Neural progenitor cell (in vitro differentiated cells): ENCODE measurements at places on chromosomes 5 and 9.

- peak; percentile 72 for DNase-seq
- peaks cover 6% of the 10 kb centered on the region for H3K4me1 ChIP-seq
- no peak overlapping the region for H3K4me3 ChIP-seq
- H3K27me3 ChIP-seq = no peaks in the 10 kb centered on the region
- H3K36me3 ChIP-seq = no peaks in the 10 kb centered on the region
Measured at GRCh38 chr5:90264689-90265544, 144.6 kb downstream of the CETN3 start.

GRCh38 chr5:143194206-143194605 lies 209.3 kb downstream of the NR3C1 start:
- no peak overlapping the region for H3K4me3 ChIP-seq
- peak overlapping the region; percentile 23 for H3K27ac ChIP-seq
- no peaks in the 10 kb centered on the region for H3K27me3 ChIP-seq
- no peaks in the 10 kb centered on the region for H3K36me3 ChIP-seq
- DNase-seq = no peak

GRCh38 chr9:84296146-84296843 lies 44.3 kb downstream of the SLC28A3 start:
- no peaks in the 10 kb centered on the region for H3K36me3 ChIP-seq
- H3K27ac ChIP-seq = no peak overlapping the region
- DNase-seq = no peak
- no peak overlapping the region for H3K4me3 ChIP-seq

DNA sequence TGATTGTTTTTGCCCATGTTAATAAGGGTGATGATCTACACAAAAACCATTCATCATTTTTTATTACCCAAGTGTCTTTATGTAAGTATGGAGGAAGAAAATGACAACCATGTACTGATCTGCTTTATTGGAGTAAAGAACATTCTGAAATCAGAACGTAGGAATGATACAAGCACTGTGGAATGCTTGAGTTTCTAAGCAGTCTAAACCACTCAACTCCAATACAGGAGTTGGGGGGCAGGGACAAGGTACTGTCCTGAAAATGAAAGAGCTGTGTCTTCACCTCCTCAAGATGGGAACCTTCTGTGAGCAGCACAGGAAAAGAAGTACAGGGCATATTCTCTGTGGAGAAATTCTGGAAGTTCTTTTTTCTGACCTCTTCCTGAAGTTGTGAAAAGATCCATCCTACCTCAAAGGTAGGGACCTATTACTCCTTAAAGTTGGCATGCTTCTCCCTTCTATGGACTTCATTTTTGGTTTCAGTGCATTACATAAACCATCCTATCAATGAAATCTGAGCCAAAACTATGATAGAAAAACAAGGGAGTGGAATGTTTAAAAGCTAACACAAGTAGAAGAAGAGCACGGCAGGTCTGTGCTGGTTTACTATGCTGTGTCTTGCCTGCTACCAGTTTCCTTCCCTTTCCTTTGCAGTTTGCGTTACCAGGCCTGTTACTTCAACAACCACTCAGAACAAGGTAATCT lies 202.6 kb downstream of the SEMA5A start:
- H3K4me1 ChIP-seq = no peaks in the 10 kb centered on the region
- no peak for DNase-seq
- H3K27ac ChIP-seq = no peak overlapping the region
- H3K36me3 ChIP-seq = no peaks in the 10 kb centered on the region
- no peaks in the 10 kb centered on the region for H3K27me3 ChIP-seq

- no peaks in the 10 kb centered on the region for H3K36me3 ChIP-seq
- H3K4me3 ChIP-seq = no peak overlapping the region
- H3K27ac ChIP-seq = no peak overlapping the region
- no peaks in the 10 kb centered on the region for H3K27me3 ChIP-seq
- no peaks in the 10 kb centered on the region for H3K4me1 ChIP-seq
Measured at GRCh38 chr5:1054018-1054798, 45.6 kb downstream of the NKD2 start.

GRCh38 chr5:167767795-167768194 lies 523.6 kb upstream of the WWC1 start:
- H3K27me3 ChIP-seq = no peaks in the 10 kb centered on the region
- no peak for DNase-seq
- H3K27ac ChIP-seq = no peak overlapping the region
- no peaks in the 10 kb centered on the region for H3K36me3 ChIP-seq
- no peaks in the 10 kb centered on the region for H3K4me1 ChIP-seq

GRCh38 chr9:79975621-79976256 lies 404.0 kb downstream of the TLE4 start:
- H3K27ac ChIP-seq = peak overlapping the region; percentile 90
- no peaks in the 10 kb centered on the region for H3K27me3 ChIP-seq
- no peaks in the 10 kb centered on the region for H3K36me3 ChIP-seq
- peak; percentile 71 for DNase-seq
- H3K4me3 ChIP-seq = no peak overlapping the region
- peaks cover 59% of the 10 kb centered on the region for H3K4me1 ChIP-seq

- no peaks in the 10 kb centered on the region for H3K36me3 ChIP-seq
- no peak for DNase-seq
- H3K27ac ChIP-seq = no peak overlapping the region
Measured at GRCh38 chr9:107273634-107274033, 9.4 kb upstream of the RAD23B start.

DNA sequence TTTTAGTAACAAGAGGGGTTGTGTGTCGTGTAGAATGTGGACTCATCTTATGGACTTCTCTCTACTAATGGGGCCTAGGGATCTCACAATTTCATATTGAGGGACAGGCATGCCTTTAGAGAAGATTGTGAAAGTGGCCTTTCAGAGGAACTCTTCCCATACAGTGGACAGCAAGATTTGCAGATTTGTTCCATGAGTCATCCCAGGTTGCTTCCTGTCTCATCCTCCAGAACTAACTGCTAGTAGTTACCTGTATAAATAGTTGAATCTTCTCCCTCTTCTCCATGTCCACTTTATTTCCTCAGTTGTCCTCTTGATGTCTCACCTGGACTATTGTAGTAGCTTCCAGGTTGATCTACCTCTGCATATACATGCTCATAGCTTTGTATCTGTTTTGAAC lies 997.5 kb upstream of the CTNND2 start:
- no peak overlapping the region for H3K4me3 ChIP-seq
- no peak overlapping the region for H3K27ac ChIP-seq
- H3K4me1 ChIP-seq = no peaks in the 10 kb centered on the region

DNA sequence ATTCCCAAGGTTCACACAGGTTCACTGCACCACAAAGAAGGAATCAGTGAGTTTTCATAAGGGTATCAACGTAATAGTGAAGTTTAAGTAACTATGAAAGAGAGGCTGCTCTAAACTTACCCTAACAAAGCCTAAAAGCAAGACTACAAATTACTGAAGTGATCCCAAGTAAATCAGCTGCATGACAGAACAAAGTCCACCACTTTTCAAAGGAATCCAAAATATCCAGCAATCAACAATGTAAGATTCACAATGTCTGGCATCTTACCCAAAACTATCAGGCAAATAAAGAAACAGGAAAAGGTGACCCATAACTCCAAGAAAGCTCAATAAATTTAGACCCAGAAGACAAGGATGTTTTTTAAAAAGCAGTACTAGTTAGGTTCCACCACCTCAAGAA lies 70.1 kb downstream of the GNAQ start:
- peaks cover 41% of the 10 kb centered on the region for H3K4me1 ChIP-seq
- DNase-seq = no peak

- H3K27me3 ChIP-seq = no peaks in the 10 kb centered on the region
- no peaks in the 10 kb centered on the region for H3K4me1 ChIP-seq
- DNase-seq = no peak
Measured at GRCh38 chr5:159456722-159457465, 126.6 kb upstream of the IL12B start.

DNA sequence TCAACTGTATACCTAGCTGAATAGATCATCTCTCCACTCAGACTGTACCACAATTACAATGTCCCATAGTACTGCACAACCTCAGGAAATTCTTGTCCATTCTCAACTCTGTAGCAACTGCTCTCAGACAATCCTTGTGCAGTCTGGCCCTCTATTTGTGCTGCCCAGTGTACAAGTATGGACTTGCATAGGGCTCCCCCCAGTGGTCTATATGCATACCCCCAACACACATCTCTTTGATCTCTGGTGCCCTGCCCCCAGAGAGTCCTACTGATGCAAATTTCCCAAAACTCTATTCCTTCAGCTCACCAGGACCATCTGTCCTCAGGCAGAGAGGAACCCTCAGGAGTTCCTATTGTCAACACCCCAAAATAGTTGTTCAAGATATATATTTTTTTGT lies 205.3 kb downstream of the SLCO4C1 start:
- DNase-seq = peak; percentile 80
- H3K36me3 ChIP-seq = no peaks in the 10 kb centered on the region
- no peaks in the 10 kb centered on the region for H3K27me3 ChIP-seq
- H3K27ac ChIP-seq = no peak overlapping the region
- H3K4me3 ChIP-seq = no peak overlapping the region
- H3K4me1 ChIP-seq = peaks cover 21% of the 10 kb centered on the region

DNA sequence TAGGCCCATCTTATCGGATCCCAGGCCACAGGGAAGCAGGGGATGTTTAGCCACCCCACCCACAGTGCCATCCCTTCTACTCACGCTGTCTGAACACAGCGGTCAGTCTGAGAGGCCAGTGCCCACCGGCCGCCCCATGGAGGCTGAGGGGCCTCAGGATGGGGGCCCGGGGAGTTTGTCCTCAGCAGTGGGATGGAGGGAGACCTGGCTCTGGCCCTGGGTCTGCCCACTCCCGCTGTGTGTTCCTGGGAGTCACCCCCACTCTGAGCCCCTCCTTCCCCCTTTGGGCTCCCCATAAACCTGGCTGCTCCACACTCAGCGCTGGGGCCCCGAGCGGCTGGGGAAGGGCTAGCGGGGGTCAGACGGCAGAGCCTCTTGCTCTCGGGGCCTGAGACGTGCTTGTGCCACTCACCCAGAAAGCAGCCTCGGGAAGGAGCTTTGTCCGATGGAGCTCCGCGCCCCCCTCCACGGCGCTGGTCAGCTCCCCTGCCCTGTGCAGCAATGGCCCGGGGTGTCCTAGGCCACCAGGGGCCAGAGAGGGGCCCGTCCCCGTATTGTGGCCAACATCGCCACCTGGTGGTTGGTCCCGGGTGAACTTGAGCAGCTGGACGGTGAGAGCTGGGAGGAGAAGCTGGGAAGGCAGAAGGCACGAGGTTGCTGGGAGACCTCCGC lies 10.9 kb upstream of the LAMC3 start:
- H3K27ac ChIP-seq = no peak overlapping the region
- DNase-seq = peak; percentile 92
- H3K36me3 ChIP-seq = no peaks in the 10 kb centered on the region
- peaks cover 17% of the 10 kb centered on the region for H3K27me3 ChIP-seq

DNA sequence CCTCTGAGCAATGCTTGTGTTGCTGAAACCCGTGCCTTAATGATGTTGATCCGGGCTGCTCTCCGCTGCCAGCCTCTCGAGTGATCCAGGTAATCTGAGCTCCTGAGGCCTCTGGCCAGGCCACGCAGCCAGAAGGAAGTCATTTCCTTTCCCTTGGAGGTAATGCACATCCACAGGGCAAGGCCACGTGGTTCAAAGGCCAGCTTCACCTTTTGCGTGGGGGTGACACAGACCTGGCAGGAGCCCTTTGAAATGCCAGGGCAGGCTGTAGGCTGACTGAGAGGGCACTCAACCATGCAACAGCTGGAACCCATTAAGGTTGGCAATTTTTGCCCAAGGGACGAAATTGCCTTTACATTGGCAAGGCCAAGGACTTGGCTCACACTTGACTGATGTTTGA lies 80.4 kb downstream of the LIX1 start:
- H3K27ac ChIP-seq = no peak overlapping the region
- peak; percentile 14 for DNase-seq
- no peaks in the 10 kb centered on the region for H3K36me3 ChIP-seq

- H3K4me1 ChIP-seq = peaks cover 7% of the 10 kb centered on the region
- no peak for DNase-seq
- H3K27me3 ChIP-seq = no peaks in the 10 kb centered on the region
- H3K27ac ChIP-seq = no peak overlapping the region
- H3K36me3 ChIP-seq = no peaks in the 10 kb centered on the region
Measured at GRCh38 chr5:23825196-23825595, 317.8 kb downstream of the PRDM9 start.

- no peaks in the 10 kb centered on the region for H3K36me3 ChIP-seq
- no peak overlapping the region for H3K4me3 ChIP-seq
- DNase-seq = no peak
- no peaks in the 10 kb centered on the region for H3K27me3 ChIP-seq
Measured at GRCh38 chr9:22214021-22214420, 204.9 kb upstream of the CDKN2B start.

GRCh38 chr5:60540856-60541805 lies 158.8 kb downstream of the DEPDC1B start:
- DNase-seq = peak; percentile 13
- H3K4me3 ChIP-seq = no peak overlapping the region
- peak overlapping the region; percentile 18 for H3K27ac ChIP-seq
- no peaks in the 10 kb centered on the region for H3K36me3 ChIP-seq
- peaks cover 13% of the 10 kb centered on the region for H3K4me1 ChIP-seq

- no peak overlapping the region for H3K27ac ChIP-seq
- no peaks in the 10 kb centered on the region for H3K27me3 ChIP-seq
- no peak for DNase-seq
- H3K36me3 ChIP-seq = no peaks in the 10 kb centered on the region
- H3K4me3 ChIP-seq = peak overlapping the region; percentile 54
Measured at GRCh38 chr9:92948038-92948534, 763 bp downstream of the FGD3 start.

DNA sequence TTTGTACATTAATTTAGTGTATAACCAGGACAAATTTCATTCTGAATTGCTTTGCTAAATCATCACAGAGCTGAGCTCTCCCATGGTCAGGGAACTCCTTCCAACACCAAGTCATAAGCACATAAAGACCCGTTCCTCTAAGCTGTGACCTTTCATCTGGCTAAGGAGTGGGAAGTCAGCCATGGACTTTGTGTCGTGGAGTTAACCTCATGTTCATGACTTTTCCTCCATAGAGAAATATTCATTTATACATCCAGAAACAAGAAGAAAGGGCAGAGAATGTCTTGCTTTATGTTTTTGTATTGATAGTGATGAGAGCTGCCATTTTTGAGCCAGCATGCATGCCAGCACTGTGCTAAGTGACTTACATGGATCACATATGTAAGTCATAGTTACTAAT lies 97.5 kb downstream of the INIP start:
- no peaks in the 10 kb centered on the region for H3K36me3 ChIP-seq
- DNase-seq = no peak
- no peak overlapping the region for H3K4me3 ChIP-seq
- no peaks in the 10 kb centered on the region for H3K27me3 ChIP-seq
- no peak overlapping the region for H3K27ac ChIP-seq

DNA sequence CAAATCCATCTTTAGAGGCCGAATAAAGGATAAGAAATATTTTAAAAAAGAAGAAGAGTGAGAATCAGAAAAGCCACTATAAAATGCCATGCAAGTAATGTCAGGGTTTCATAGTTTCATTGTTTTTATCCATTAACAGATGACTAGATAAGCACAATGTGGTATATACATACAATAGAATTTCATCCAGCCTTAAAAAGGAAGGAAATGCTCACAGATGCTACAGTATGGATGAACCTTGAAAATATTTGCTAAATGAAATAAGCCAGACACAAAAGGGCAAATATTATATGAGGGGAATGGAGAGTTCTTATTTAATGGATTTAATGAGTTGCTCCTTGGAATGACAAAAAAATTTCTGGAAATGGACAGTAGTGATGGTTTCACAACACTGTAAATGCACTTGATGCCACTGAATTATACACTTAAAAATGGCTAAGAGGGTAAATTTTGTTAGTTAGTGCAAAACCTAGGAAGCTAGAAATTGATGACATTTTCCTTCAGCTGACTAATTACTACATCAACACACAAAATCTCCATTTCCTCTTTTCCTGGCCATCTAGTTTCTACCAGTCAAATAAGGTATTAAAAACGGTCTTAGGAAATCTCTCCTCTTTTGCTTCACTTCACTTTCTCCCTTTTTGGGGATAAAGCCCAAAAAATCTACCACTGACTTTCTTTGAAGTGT lies 86.6 kb downstream of the GNA14 start:
- no peak for DNase-seq
- H3K36me3 ChIP-seq = no peaks in the 10 kb centered on the region
- peaks cover 18% of the 10 kb centered on the region for H3K4me1 ChIP-seq
